ENCODE measurements at places on chromosomes 1 and 21. TPM values are rescaled to one million over a fixed set of nuclear protein-coding genes. Genes with fewer than 3 reads are reported as not detected.

PTPN22 gene
- total RNA-seq = 58.5 TPM

MR1 gene
- total RNA-seq = 30.5 TPM

LCE3D gene
- total RNA-seq = not detected

PLEKHA6 gene
- total RNA-seq = 0.17 TPM

SYNC gene
- not detected for total RNA-seq

SYCP1 gene
- total RNA-seq = not detected

CYP2J2 gene
- total RNA-seq = not detected

SDC3 gene
- 0.12 TPM for total RNA-seq

All from CD4-positive, CD25-positive, alpha-beta regulatory T cell (primary cell).